Cerebellum (tissue), 4 donors: ENCODE measurements at places on chromosomes 7 and 10.

GRCh38 chr7:106871793-106872571, 6.9 kb downstream of the PIK3CG start:
- DNase-seq, result no peak

DNA sequence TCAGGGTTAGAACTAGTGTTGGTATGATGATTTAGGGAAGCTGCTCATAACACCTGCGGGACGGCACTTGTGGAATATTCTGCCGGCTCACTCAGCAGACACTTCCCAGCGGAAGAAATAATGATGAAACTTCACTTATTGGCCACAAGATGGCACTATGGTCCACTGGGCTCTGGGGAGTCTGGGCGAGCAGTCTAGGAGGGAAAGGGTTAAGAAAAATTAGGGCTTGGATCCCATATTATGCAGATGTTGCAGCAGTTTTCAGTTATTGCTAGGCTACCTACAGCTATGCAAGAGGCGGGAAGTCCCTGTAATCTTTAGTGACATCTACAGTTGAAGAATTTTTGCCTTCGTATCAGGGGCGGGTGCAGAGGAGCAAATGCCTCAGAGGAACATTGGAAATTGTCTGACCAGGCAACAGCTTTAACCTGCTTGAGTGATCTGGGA, 238.7 kb upstream of the PRSS58 start:
- no peak for DNase-seq

- peak; percentile 42 for DNase-seq
Measured at GRCh38 chr10:63977329-63977923, 456.2 kb downstream of the REEP3 start.

DNA sequence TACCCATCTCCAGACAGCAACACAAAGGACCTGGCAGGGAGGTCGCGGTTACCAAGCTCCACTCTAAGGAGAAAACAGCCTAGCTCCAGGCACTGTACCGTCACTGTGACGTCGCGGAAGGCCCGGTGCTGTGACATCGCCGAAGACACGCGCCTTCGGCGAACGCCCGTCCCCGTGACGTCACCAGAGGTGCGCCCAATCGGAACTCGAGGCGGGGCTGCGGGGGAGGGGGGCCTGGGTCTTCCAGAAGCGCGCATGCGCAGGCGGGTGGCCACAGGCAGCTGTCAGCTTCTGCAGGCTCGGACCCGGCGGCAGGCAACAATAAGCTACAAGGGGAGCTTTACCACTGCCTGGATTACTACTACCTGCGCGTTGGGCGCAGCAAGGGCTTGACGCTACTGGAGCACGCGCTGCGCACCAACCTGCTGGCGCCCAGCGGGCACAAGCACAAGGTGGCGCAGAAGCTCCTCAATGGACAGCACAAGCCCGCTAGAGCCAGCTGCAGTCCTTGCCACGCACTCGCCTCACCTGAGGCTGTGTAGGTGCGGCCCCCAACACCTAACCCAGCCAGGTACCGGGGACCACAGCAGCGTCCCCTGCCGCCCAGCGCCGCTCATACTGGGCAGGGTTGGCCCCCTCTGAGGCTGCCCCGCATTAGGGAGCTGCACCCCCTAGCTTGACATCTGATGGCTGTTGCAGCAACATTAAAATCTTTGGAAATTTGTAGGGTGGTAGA, 208.4 kb downstream of the TPST1 start:
- DNase-seq, result peak; percentile 94

DNA sequence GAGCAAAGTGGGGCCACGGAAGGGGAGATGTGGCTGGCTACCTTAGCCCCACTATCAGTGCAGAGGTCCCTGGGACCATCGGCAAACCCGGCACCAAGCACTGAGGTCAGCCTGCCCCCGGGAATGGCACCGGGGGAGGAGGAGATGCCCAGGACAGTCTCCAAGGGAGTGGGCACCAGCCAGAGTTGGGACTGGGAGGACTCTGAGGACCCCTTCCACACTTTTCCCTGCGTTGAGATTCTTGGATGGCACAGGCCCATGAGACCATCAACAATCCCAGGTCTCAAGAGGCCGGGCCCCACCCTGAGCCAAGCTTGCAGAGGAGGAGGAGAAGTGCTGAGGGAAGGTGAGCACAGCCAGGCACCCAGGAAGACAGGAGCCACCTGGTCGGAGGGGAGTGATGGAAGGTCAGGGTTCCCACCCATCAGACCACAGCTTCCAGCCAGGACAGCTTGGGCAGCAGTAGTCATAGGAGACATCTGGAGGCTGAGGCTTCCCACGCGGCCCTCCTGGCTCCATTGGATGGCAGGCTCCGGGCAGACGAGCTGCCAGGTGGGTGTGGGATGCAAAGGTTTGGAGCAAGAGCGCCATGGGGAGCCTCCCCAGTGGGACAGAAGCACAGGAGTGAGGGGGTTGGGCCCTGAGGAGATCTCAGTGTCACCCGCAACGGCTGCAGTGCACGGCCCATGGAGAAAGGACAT, 2.6 kb upstream of the OPN4 start:
- DNase-seq, result no peak

GRCh38 chr7:155374276-155375252, 76.9 kb downstream of the INSIG1 start:
- no peak for DNase-seq
